ENCODE measurements at places on chromosomes 5 and 9.
A peak's percentile ranks its signal among the peaks of the same experiment; 100 is the strongest.

- no peak for DNase-seq
These were observed 20.9 kb upstream of the SPARC start for GRCh38 chr5:151707567-151707966.

- no peak for DNase-seq
These were observed 71.5 kb downstream of the DAP start for GRCh38 chr5:10689391-10690081.

GRCh38 chr5:118314931-118315330 is 673.4 kb downstream of the DTWD2 start:
- no peak for DNase-seq

DNA sequence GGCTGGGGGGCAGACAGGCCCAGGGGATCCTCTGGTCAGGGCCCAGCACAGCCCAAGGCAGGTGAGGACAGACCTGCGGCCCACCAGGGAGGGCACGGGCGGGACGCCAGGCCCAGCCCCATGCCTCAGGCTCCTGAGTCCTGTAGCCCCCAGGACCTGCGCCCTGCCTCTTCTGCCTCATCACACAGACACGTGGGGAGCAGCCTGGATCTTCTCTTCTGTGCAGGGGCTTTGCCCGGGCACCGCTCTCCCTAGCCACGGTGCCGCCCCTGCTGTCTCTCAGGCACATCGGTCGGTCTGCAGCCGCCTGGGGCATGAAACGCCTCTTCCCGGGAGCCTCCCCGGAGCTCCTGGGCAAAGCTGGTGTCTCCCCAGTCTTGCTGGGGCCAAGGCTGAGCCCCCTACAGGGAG is 40.2 kb upstream of the EGFL7 start:
- DNase-seq = no peak

- DNase-seq = no peak
These were observed 476.6 kb upstream of the WWC1 start for GRCh38 chr5:167814828-167815227.

GRCh38 chr9:135410831-135411473 is 68.6 kb upstream of the PPP1R26 start:
- DNase-seq = no peak

- DNase-seq = no peak
These were observed 33.4 kb downstream of the LPCAT1 start for GRCh38 chr5:1490376-1490775.

DNA sequence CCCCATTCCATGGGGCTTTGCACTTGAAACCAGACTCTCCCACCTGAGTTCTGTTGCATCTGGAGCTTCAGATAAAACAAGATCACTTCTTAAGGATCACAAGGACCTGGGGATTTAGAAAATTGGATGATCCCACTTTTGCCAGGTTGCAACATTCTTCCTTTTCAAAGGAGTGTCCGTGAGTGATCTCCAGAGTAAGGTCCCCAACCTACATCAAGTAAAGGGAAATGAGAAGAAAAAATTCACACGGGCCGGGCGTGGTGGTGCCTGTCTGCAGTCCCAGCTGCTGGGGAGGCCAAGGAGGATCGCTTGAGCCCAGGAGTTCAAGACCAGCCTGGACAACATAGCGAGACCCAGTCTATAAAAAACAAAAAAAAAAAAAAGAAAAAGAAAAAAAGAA is 41.2 kb upstream of the COL5A1 start:
- no peak for DNase-seq

- DNase-seq = no peak
These were observed 119.2 kb upstream of the ABCA1 start for GRCh38 chr9:105046907-105047741.

DNA sequence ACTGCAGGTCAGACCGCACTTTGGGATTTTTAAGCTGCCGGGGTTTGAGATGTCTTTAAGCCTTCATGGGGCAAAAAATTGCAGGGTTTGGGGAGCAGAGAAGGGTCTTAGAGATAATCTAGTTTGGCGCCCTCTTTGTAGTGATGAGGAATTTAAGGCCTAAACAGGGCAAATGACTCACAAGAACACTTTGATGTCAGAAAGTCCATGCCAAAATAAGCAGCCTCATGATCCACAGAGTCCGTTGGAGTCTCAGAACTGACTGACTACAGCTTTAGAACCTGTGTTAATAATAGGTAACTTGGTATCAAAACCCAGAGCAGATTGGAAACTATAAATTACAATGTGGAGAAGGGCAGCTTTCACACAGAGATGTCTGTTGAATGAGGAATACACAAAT is 35.9 kb upstream of the PTGS1 start:
- DNase-seq = no peak

GRCh38 chr5:95669540-95669939 is 13.3 kb downstream of the SPATA9 start:
- no peak for DNase-seq

- DNase-seq = no peak
These were observed 413.3 kb downstream of the CDH9 start for GRCh38 chr5:26625099-26625498.

DNA sequence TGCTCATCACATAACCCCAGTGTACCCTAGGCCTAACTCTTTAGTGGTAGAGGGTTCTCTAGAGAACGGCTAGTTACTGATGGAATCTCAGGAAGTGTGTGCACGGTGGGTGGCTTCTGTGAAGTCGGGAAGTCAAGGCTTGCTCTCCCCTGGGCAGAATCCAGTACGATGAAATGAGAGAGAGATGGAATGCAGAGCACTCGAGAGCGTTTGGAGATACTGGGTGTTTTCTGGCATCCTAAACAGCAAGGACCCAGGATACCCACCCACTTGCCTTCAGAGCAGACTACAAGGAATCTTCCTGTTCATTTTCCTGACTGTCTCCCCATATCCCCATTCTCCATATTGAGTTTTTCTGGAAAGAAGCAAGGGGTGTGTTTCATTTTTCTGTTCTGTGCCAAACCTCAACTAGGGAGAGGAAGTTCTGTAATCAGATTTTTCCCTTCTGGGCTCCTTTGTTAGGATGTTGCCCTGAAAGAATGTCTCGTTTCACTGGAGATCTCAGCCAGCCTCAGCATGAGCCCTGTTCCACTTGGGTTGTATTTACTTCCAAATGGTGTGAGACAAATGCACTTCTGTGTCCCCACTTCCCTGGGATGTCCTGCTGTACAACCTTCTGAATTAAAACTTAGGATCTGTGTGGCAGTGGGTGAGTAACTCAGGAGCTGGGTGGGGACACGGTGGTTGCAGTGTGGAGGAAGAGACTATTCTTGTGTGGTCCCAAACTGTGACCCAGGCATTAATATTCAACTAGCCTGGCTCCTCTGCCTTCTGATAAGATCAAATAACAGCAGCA is 108.9 kb upstream of the SPRY4 start:
- no peak for DNase-seq

GRCh38 chr9:121700832-121701419 is 49.5 kb downstream of the DAB2IP start:
- DNase-seq = no peak

DNA sequence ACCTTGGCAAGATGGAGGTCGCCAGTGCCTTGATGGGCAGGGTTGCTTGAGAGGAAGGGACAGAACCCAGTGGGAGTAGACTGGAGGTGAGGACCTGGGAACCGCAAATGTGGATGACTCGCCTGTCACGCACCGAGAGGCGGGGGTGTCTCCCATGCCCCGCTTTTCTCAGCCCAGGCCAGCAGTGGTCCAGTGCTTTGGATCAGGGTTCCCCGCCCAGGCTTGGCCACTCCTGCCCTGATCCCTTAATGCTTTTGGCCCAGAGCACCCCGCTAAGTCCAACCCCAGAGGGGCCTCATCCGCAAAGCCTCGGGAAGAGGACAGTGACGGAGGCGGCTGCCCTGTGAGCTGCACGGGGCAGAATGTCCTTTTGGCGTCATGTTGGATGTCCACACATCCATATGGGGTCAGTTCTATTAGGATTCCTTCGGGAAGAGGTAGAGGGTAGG is 2.4 kb downstream of the MRPS2 start:
- DNase-seq = no peak

- DNase-seq = no peak
These were observed 23.0 kb downstream of the KIAA0825 start for GRCh38 chr5:94595281-94595840.

DNA sequence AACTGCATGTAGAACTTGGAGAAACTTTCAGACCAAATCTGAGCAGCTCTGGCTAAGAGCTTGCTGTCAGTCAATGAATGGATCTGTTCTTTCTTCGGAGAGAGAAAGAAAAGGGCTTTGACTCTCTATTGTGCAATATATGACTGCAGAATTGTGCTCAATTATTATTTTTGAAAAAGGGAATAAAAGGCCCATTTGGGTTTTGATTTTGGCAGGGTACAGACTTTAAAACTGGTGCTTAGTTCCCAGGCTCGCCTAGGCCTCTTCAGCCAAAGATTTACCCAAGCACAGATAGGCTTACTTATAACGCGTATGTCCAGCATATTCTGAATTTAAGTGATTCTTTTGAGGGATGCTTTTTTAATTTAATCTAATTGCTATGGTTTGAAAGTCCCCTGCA is 59.3 kb downstream of the RETREG1 start:
- no peak for DNase-seq

DNA sequence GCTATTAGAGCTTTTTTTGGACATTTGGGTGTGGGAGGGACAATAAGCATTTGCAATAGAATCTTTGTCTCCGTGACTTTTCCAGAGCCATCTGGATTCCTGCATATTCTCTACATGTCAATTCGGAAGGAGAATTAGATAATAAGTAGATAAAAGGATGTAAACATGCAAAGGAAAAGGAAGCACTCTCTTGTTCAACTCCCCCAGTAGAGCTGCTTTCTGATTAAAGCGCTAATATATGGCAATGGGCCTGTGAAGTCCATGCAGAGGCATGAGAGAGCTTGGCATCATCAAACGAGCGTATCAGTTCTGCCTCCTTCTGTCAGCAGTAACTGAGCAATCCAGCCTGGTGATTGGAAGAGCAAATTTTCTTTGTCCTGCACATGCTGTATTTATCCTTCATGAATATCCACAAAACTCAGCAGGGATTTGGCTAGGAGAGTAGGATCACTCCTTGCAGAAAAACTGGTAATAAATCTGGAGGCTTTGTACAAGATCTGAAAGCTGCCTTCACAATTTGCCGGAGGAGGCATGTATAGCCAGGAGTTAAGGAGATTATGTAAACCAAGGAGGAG is 1752.9 kb downstream of the MAT2B start:
- DNase-seq = no peak

GRCh38 chr5:14415698-14416074 is 165.9 kb upstream of the OTULINL start:
- DNase-seq = no peak

- no peak for DNase-seq
These were observed 735 bp downstream of the IDNK start for GRCh38 chr9:83623679-83624076.

DNA sequence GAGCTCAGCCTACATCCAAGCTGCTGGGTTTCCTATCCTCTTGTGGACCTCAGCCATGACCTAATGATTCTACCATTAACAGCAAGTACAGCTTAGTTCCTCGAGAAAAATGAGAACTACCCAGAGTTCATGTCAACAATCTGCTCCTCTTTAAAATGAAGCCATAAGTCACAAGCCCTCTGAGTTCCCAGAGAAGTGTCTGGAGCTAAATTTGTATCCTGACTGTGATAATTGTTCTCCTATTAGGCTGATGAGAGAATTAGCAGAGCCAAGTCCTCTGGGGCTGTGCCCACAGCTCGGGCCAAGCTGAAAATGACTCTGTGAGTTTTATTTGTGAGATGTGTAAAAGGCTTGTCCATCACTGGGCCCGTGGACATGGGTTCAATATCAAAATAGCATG is 145.1 kb upstream of the SMIM23 start:
- DNase-seq = no peak

DNA sequence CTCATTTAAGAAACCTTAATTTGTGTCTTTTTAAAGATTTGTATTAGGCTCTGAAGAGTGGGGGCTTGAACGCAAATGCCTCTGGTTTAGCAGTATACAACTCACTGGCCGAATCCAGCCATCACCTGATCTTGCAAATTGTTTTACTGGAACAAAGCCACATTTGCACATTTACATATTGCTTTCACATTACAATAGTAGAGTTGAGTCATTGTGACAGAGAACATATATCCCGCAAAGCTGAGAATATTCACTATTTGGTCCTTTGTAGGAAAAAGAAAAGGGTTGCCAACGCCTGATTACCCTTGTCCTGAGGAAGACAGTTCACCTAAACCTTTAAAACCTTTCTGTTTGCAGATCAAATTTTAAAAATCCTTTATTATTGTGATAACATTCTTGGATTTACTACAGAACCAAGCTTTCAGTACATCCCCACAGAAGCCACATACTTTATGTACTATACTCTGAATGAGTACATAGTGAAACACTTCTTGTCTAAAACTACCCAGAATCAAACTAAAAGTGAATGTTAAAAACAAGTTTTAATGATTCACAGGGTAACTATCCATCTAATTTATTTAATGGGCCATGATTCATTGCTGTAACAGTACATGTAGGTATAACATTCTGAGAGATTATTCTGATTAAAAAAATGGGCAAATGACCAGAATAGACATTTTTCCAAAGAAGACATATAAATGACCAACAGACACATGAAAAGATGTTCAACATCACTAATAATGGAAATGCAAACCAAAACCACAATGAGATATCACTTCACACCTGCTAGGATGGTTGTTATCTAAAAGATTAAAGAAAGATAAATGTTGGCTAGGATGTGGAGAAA is 161.0 kb downstream of the SLC25A46 start:
- no peak for DNase-seq

GRCh38 chr9:114450181-114450580 is 55.1 kb downstream of the WHRN start:
- DNase-seq = no peak

DNA sequence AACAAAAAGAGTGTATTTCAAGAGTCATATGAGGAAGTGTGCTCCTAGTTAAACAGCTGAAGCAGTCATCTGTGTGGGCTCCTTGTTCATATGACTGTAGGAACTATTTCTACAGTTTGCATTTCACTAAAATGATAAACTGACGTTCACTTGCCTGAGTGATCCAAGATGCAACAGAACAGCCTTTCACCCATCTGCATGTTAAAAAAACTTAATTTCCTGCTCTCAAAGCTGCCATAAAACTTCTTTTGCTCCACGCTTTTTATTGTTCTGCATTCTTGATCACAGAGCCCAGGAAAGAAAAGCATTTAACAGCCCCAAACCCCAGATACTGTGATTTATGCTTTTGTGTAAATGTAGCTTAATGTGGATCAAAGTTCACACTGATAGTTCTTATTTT is 43.9 kb downstream of the ZNF608 start:
- no peak for DNase-seq

DNA sequence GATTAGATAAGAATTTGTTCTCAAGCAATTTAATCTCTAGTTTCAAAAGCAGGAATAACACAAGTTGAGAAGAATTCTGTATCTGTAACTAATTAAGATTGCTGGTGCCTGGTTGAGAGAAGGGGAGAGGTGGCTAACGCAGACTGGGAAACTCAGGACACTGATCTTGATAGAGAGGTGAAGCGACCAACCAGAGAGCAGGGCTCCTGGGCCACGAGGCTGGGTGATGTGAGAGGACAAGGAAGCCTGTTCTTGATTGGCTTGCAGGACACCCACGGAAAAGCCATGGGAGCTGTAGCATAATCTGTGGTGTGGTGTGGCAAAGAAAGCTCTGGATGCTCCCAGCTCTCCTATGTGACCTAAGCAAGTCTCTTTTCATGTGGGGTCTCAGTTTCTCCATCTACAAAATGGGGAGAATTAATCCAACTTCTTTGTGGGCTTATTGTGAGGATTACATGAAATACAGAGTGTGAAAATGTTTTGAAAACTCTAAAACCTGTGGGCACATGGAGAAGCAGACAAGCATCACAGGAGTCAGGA is 594.1 kb upstream of the BRINP1 start:
- DNase-seq = no peak

- no peak for DNase-seq
These were observed 998.1 kb downstream of the TLE1 start for GRCh38 chr9:80691229-80691628.

- no peak for DNase-seq
These were observed 220.9 kb upstream of the TUT7 start for GRCh38 chr9:86575137-86575536.

- peak; percentile 37 for DNase-seq
These were observed 186.8 kb downstream of the PALM2AKAP2 start for GRCh38 chr9:109966643-109967368.

Measured in memory B cell (primary cell).